ENCODE measurements at places on chromosomes 6 and 20. TPM values are rescaled to one million over a fixed set of nuclear protein-coding genes. Genes with fewer than 3 reads are reported as not detected.

DNA sequence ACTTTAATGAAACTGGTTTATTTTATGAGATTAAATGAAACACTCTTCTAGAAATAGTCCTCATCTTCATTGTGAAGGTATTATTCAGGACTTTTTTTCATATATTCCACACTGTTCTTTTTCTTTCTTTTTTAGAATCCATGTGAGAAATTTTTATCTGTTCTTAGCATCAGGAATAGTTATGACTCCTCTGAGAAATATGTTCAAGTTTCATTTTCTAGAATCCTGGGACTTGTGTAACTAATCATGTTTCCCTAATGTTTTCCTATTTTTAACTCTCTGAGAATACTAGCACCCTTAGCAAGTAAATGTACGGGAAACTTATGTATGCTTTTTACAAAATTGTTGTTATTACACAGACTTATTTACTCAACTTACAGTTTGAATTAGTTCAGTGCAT lies 407.8 kb downstream of the CBLN4 start:
- DNase-seq, result no peak

Gene MDN1
- 15.3 TPM for total RNA-seq

DNA sequence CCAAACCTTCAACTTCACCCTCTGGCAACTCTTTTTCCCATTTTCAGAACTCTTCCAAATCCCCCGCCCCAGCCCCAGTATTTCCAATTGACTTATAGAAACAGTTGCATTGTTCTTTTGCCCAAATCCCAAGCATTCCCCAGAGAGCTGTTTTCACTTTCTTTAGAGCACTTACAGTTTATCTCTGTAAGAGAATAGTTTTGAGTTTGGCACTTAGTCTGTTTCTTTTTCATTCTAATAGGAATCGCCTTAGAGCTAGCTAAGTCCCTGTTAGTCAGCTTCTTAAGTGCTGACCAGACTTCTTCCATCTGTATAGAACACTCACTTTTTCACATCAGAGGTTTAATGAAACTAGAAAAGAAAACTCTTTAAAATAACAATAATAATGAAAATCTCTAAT lies 374.2 kb upstream of the FLRT3 start:
- no peak for DNase-seq

Gene HLA-DRA
- total RNA-seq, result not detected

Gene TRIM40
- not detected for total RNA-seq
